SIG-M5 (cell line): ENCODE measurements at places on chromosomes 16 and 17.

DNA sequence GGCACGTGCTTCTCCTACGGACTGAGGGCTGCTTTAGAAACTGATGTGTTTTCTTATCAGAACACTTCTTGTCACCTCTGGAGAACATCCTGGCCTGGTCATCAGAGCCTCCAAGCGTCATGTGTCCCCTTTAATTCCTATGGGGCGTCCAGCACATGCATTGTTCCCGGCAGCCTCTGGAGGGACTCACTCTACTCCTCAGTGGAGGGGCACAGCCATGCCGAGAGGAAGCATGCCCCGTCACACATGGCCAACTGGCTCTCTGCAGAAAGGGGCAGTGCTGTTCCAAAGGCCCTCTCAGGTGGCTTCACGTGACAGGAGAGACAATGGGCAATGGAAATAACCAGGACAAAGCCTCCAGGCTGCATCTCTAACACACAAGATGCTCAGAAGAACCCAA is 31.8 kb downstream of the CDRT15L2 start:
- DNase-seq: no peak

GRCh38 chr17:20279631-20280030 is 187.7 kb downstream of the LGALS9B start:
- no peak for DNase-seq

DNA sequence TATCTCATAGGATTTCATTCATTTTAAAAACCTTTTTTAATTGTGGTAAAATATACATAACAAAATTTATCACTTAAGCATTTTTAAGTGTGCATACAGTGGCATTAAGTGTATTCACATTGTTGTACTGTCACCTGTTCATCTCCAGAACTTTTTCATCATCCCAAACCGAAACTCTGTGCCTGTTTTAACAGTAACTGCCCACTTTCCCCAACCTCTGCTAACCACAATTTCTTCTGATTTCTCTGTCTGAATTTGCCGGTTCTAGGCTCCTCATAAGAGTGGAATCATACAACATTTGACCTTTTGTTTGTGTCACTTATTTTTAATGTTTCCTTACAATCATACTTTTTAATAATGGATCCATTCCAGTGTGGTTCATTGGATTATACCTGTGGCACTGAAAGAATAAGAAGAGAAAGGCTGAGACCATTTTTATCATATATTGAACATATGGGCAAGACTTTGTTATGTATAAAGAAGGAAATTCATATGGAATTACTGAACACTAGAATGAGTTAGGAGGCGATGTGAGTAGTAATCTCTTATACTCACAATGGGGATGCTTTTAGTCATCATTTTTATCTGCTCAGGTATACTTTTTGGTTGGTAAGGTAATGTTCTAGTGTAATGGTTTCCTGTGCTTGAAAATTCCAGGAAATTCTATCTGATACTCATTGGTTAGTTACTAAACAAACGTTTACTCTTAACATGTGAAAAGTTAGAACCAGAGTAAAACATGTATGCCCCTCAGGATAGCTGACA is 10.8 kb downstream of the CYLD start:
- no peak for DNase-seq

DNA sequence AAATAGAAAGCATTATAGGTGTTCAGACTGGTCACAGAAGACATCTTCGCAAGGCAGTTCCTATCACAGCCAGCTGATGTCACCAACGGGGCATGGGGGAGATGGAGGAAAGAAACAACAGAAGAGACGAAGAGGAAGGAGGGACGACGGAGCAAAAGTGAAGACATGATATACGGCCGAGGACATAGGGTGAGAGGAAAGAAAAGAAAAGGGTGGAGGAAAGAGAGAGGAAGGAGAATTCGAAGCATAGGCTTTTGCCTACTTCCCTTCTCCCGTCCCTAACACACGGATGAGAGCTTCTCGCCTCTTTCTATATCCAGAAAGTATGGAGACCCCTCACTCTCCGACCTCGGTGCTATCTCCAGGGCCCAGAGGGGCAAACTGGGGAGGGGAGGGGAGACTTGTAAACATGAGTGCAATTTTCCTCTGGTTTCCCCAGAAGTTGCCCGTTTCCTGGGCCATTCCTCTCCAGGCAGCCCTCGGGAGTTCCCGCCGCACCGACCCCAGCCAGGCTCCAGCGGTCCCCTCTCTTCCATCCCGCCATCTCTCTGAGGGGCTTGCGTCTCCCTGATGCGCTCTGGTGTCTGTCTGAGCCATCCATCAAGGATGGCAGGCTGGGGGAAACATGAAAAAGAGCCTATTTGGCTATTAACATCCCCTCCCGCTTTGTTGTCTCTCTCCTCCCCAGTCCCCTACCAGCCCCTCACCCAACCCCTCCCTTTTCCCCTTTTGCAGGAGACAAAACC is 26.0 kb downstream of the COPZ2 start:
- DNase-seq: peak; percentile 38
